ENCODE measurements at places on chromosomes 6 and 20. TPM values are rescaled to one million over a fixed set of nuclear protein-coding genes. Genes with fewer than 3 reads are reported as not detected.

- no peak for DNase-seq
Observed at GRCh38 chr6:121835662-121836061, 400.2 kb downstream of the GJA1 start.

CLDN20 gene
- not detected for total RNA-seq

TRIM27 gene
- total RNA-seq: 30.8 TPM

DNA sequence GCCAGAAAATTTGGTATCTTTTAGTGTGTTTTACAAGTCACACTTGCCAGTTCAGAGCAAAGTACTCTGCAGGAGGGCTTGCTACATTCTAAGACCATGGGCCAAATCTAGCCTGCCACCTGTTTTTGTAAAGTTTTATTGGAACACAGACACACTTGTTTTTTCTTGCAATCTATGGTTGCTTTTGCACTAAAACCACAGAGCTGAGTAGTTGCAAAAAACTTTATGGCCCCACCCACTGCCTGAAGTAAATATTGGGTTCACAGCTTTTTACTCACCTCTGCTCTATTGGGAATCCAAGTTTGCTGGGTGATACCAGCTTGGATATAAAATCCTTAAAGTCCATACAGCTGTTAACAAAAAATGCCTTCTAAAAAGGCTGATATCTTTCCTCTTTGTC, 109.0 kb downstream of the ZFP64 start:
- DNase-seq: no peak

GRCh38 chr6:145669627-145670034, 65.7 kb downstream of the EPM2A start:
- no peak for DNase-seq

GRCh38 chr20:9200196-9200595, 131.3 kb downstream of the PLCB4 start:
- DNase-seq: no peak

Data from posterior vena cava (tissue), 2 donors.